ENCODE measurements at places on chromosomes 5 and 9.

- DNase-seq: no peak
These were observed 276.6 kb downstream of the ICE1 start for GRCh38 chr5:5699062-5699461.

DNA sequence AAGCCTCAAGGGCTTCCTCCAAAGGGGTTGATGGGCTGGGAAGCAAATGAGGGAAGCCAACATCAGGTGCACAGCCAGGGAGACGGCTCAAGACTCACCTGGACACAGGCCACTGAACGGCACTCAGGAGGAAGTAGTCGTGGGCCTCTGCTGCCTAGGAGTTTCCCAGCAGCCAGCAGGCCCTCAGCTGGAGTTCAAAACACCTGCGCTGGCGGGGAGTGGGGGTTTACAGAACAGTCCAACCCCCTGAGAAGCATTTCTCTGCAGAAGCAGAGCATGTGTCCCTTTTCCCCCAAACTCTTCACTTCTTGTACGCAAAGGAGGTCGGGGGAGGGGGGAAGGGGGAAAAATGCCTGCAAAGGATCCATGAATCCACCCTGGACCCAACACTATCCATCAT is 2.3 kb downstream of the WHRN start:
- DNase-seq: no peak

DNA sequence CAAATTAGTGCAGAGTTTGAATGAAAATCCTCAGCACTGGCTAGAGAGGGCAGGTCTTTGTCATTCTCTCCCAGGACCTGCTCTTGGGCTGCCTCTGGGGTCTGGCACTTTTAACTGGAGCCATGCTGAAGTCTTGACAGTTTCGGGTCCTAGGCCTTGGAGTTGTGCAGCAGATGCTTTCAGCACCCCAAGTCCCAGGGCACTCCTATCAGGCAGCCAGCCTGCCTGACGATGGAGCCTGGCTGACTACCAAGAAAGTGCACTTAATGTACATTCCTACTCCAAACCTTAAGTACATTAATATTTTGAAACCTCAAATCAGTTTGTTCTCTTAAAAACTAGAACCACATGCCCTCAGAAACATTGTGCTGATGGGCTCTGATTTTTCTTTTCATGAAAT is 69.3 kb upstream of the CXCL14 start:
- no peak for DNase-seq

- no peak for DNase-seq
These were observed 4.9 kb downstream of the AKNA start for GRCh38 chr9:114382699-114383520.

- DNase-seq: no peak
These were observed 636.5 kb downstream of the TAF11L14 start for GRCh38 chr5:18270635-18271338.

GRCh38 chr9:11158063-11158462 is 545.3 kb upstream of the PTPRD start:
- no peak for DNase-seq

- DNase-seq: no peak
These were observed 77.7 kb upstream of the ADAMTSL1 start for GRCh38 chr9:18396102-18396728.

All from left hindlimb (tissue), 1 donor.